ENCODE measurements at places on chromosomes 7 and 10.

- DNase-seq, result no peak
Observed at GRCh38 chr10:89122433-89123051, 84.6 kb downstream of the CH25H start.

DNA sequence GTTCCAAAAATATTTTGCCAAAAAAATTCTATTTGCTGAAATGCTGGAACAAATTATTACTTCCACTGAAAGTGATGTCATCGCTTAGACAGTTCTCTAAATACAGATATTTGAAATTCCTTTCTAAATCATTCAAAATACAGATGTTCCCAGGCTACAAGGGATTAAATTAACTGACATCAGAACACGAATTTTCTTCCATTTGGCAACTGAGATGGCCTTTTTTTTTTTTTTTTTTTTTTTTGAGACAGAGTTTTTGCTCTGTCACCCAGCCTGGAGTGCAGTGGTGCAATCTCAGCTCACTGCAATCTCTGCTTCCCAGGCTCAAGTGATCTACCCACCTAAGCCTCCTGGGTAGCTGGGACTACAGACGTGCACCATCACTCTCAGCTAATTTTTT is 57.0 kb downstream of the P4HA1 start:
- DNase-seq, result no peak

DNA sequence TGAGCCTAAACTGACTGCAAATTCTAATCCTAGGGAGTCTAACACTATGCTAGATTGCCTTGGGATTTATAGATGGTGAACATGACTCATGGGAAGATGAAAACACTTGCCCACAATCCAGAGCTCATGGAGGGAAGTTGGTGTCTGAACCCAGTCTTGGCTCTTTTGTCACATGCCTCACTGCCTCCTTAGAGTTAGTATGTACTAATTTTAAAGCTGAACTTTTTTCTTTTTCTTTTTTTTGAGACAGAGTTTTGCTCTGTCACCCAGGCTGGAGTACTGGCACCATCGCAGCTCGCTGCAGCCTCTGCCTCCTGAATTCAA is 14.4 kb downstream of the MRPL32 start:
- DNase-seq, result no peak

DNA sequence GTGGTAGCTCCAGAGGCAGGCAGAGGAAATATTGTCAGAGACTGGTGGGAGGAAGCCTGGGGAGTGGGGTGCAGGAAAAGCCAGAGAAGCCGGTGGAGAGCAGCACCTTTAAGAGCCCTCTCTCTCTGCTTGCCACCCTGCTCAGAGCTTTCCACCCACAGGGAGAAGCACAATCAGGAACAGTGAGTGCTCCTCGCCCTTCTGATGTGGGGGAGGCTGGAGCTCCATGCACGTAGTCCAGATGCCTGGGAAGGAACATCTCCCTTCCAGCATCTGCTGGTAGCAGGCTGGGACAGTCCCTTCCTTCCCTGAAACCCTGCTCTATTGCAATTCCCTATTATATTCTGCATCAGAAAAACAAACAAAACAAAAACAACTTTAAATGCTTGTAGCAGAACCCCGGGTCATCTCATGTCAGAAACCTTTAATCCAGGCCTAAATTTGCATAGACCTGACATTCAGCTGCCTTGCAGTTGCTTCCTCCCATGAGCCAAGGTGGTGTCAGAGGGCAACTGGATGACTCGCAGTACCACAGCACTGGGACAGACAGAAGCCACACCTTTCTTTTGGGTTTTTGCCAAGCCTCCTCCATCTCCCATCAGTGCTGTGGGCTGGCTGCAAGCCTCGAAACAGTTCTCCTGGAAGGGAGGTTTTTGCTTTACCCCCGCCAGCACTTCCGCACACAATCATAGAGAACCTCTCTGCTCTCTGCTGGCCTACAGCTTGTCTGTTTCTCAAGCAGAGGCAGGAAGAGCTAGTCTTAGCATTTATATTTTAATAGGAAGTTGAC is 13.1 kb downstream of the AVPI1 start:
- DNase-seq, result no peak

DNA sequence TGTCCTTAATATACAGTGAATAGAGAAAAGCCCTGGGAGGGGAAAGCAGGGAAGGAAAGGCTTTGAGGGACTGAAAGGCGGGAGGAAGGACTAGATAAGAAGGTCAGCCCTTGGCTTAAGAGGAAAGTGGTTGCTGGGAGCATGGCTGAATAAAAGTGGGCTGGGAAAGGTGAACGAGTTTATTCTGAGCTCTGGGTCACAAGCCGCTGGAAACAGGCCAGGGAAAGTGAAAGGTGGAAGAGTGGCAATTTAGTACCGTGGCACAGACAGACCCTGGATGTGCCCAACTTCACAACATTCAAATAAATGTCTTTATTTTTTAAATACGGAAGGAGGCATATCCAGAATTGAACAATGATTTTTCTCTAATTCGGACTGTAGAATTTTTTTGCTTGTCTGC is 39.7 kb downstream of the TAC1 start:
- no peak for DNase-seq

- DNase-seq, result peak; percentile 52
Observed at GRCh38 chr7:2759736-2760097, 71.7 kb downstream of the AMZ1 start.

GRCh38 chr7:1616741-1617140 is 46.9 kb upstream of the PSMG3 start:
- no peak for DNase-seq

GRCh38 chr7:14336256-14336655 is 346.8 kb upstream of the ETV1 start:
- no peak for DNase-seq

- DNase-seq, result no peak
Observed at GRCh38 chr7:72111086-72111485, 301.1 kb downstream of the CALN1 start.

GRCh38 chr10:14384915-14385314 is 54.2 kb upstream of the FRMD4A start:
- no peak for DNase-seq

DNA sequence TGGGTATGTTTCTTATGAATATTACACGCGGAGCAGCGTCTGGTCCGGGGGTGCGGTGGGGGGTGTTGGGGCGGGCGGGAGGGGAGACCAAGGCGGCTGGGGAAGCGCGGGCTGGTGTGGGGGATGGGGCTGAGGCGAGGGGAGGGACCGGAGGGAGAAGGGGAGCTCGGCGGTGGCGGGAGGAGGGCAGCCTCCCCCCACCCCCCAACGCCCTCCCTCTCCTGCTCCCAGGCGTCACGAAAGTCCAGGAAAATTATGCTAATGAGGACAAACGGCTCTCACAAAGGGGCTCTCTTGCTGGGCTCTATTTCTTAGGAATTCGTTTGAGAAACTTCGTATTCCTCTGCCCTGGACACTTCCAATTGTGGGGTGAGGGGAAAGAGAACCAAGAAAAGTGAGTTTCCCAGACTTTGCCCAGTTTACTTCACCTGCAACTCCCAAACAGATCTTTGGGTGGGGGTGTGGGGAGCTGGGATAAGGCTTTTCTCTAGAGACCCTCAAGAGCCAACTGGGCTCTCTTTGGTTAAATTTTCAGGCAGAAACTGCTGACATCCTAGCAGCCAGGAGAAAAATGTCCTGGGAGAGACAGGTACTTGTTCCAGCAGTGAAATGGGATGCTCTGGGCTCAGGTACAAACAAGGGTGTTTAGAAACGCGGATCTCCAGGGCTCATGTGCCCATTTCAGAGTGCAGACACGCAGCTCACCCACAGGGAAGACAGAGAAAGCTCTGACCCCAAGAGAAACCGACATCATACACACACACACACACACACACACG is 11.7 kb upstream of the HOXA2 start:
- DNase-seq, result no peak

DNA sequence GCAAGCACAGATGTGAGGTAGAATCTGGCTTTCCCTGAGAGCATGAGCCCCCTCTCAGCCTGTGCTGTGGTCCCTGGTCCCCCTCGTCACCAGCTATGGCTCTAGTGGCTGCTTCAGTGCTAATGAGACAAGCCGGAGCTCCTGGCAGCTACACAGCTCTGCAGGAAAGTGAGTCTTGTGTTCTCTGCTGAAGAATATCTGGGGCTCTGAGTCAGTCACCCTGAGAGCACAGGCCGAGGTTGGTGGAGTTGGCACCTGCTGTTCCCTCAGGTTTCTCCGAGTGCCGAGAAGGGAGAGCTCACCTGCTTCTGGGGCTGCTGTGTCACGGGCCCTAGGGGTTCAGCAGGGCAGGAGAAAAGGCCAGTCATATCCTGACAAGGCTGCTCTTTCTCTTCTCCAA is 37.2 kb upstream of the GJD4 start:
- DNase-seq, result no peak

- DNase-seq, result no peak
Observed at GRCh38 chr7:127153315-127153714, 99.4 kb downstream of the GRM8 start.

GRCh38 chr10:53430127-53430891 is 657.7 kb upstream of the MBL2 start:
- DNase-seq, result no peak

DNA sequence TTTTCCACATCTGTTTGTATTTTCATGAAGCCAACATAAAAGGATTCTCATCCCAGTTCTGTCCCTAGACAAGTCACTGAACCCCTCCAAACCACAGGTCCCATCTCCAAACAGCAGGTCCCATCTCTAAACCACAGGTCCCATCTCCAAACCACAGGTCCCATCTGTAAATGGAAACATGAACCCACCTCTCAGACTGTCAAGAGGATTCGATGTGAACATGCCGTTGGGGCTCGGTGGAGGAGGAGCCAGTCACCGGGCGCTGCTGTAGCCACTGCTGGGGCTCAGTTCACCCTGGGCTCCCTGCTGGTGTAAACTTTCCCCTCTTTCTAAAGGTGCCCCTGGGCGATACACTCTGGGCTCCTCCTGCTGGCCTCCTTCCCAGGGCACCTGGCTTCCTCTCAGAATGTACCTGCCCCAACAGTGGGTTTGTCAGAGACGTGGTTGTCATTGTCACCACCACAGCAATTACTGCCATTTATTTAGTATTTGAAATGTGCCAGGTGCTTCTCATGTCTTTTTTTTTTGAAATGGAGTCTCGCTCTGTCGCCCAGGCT is 13.0 kb downstream of the LHPP start:
- DNase-seq, result no peak

GRCh38 chr7:4906682-4907081 is 23.2 kb upstream of the RADIL start:
- no peak for DNase-seq

DNA sequence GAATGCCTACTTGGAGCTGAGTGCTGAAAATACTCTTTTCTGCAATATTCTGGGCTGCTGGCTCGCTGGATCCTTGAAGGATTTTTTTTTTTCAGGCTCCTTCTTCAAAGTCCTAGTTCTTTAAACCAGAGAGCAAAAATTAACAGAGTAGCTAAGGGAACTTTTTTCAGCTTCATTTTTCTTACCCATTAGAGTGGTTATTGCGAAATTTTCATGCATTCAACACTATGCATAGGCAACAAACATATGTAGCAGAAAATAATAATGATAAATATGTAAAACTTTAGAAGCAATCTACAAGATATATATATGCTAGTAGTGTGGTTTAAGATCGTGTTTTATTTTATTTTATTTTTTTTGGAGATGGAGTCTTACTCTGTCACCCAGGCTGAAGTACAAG is 264.6 kb downstream of the SFMBT2 start:
- DNase-seq, result no peak

DNA sequence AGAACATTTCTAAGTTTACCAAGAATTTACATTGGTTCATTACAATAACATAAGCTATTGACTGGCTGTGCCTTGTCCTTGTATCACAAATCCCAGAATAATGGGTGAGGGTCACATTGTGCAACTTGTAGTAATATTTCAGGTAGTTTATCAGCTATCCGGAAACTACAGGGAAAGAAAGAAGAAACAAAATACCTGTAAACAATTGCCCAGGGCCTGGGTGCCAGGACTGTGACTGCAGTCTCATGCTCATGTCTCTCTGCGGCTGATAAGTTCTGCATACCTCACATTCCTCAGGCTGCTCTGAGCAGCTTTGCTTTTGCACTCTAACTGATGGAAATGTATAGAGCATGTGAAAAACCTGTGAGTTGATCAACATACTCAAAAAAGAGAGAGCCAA is 131.8 kb upstream of the TRIM24 start:
- DNase-seq, result no peak

DNA sequence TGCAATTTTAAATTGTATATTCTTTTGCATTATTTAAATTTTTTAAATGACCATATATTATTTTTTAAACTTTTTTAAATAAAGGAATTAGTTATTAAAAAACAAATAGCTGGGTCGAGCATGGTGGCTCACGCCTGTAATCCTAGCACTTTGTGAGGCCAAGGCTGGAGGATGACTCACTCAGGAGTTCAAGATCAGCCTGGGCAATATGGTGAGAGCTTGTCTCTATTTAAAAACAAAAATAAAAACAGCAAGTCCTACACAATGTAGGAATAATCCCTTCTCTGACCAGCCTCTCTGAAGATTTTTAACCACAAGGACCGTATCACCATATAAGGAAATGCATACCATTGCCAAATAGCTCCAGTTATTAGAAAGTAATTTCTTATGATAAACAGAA is 19.6 kb downstream of the NOC3L start:
- DNase-seq, result no peak

DNA sequence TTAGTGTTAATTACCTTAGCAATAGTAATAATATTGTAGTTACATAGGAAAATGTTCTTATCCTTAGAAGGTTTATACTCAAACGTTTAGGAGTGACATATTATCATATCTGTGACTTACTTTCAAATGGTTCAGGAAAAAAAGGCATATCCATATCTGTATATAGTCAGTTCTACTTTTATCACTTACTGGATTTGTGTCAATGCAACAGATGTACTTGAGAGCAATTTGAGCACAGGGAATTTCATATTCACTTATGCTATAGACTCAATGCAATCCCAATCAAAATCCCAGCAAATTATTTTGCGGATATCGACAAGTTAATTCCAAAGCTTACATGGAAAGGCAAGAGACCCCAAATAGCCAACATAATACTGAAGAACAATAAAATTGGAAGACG is 10.0 kb downstream of the DENND11 start:
- DNase-seq, result no peak

- peak; percentile 79 for DNase-seq
Observed at GRCh38 chr7:149872419-149873073, 1.2 kb upstream of the ATP6V0E2 start.

DNA sequence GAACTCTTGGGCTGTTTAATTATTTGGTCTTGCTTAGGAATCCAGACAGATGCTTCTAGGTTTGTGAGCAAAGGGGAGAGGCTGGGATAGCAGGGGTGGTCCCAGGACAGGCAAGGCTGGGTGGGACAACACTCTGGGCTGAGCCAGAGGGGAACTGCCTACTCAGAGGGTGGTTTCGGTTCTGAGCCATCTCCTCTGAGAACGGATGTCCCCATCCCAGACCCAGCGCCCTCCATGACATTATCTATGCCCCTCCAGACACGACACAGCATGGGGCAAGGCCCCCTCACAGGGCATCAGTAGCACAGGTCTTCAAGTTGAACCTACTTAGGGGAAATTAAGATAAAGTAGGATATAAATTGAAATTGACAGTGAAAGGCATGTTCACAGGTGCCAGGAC is 7.1 kb downstream of the ASB10 start:
- no peak for DNase-seq

DNA sequence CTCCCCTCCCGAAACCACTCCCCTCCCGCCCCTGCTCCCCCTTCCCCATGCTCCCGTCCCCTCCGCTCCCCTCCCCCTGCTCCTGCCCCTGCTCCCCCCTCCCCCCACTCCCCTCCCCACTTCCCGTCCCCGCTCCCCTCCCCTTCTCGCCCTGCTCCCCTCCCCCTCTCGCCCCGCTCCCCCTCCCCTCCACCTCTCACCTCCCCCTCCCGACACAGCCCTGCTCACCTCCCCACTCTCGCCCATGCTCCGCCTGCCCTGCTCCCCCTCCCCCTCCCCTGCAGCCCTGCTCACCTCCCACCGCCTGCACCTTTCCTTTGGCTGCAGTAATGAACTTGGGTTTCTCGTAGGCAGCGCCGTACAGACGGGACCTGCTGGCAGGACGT is 49.9 kb upstream of the NKX6-2 start:
- no peak for DNase-seq

GRCh38 chr7:30003098-30003497 is 13.5 kb upstream of the SCRN1 start:
- DNase-seq, result no peak
